ENCODE measurements at places on chromosomes 12 and 14.
A peak's percentile ranks its signal among the peaks of the same experiment; 100 is the strongest.

GRCh38 chr12:46221255-46222128 lies 47.4 kb downstream of the SLC38A1 start:
- no peak for DNase-seq

DNA sequence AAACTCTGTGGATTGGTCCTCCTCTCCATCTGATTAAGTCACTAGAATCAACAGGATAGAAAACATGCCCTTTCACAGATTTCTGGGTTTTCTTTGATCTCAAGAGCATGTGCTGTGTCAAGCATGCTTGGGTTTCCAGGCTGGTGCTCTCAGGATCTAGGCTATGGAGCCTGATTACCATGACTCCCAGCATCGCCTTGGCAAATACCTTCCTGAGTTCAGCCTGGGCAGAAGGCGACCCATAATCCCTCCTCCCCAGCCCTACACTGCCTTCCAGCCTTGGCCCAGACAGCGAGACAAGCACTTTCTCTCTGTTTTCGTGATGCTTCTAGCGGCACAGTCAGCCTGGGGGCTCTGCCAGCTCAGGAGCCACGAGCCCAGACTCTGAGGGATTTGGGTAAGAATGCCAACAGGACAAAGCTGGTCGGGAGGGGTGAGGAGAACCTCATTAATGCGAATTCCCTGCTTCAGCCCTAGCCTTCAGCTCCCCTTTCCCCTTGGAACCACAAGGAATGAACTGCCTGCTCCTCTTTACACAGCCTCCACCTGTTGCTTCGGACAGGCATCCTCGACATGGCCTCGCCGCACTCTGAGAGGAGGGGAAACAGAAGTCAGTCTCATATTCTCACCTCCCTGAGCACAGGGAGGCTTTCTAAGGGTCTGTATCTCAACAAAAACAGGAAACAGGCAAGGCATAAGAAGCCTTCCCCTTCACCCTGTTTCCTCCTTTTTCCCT lies 227.1 kb downstream of the MSRB3 start:
- DNase-seq, result peak; percentile 58

DNA sequence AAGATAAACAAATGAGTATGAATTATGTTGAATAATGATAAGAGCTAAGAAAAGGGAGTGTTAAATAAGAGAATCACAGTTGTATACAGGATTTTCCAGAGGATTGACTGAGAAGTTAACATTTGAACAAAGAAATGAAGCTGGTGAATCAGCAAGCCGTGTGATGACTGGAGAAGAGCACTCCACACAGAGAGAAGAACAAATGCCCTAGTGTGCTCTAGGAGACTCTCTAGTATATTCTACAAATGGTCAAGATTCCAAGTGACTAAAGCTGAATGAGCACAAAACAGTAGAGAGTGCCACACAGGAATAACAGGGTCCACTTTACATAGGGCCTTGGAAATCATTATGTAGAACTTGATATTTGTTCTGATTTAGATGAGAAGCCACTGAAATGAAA lies 587.1 kb upstream of the ATXN7L3B start:
- DNase-seq, result no peak

GRCh38 chr12:82883394-82884355 lies 197.0 kb downstream of the TMTC2 start:
- no peak for DNase-seq

DNA sequence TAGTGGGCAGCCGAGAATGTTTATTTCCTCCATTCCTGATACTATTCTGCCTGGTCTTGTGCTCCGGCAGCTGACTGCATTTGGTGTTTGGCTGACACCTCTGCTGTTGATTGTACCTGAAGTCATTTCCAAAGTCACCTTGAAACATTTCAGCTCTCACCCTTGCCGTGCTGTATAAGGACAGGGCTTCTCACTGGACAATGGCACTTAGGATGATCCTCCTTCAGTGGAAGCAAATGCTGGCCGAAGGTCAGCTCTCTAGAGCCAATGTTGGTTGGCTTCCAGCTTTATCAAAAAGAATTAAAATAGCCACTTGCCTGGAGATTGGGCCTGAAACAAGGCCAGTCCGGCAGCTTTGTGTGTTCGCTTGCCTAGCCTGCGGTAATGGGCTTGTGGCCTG lies 44.0 kb downstream of the ACACB start:
- no peak for DNase-seq

DNA sequence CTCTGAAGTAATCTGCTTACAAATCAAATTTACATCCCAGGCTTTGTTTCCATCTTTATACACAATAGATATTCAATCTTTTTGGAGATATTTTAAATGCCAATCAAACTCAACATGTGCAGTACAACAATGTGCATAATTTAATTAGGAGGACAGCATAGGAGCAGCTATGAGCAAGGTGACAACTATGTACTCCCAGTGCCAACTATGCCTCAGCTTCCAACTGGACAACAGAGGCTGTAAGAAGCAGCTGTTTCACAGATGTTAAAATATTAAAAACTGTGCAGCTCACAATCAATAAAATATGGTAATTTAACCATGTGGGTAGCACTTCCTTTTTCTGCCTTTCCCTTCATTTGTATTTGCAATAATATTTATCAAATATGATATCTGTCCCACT lies 99.9 kb downstream of the ST8SIA1 start:
- no peak for DNase-seq

DNA sequence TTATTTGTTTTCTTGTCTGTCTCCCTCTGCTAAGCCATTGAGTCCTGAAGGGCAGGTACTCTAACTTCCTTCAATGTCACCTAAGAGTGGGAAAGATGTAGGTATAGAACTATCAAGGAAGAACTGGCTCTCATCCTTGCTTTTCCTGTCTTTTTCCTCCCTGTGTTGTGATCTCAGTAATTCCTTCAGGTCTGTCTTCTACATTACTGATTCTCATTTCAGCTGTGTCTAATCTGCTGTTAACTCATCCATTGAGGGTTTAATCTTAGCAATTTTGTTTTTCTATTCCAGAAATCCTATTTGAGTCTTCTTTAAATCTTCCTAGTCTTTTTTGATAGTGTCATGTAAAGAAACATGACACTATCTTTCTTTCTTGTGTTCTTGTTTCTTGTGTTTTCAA lies 124.5 kb upstream of the PLXNC1 start:
- DNase-seq, result no peak

GRCh38 chr12:12964255-12964654 lies 12.3 kb upstream of the GPRC5D start:
- no peak for DNase-seq

- DNase-seq, result no peak
Observed at GRCh38 chr12:83185241-83185640, 498.5 kb downstream of the TMTC2 start.

DNA sequence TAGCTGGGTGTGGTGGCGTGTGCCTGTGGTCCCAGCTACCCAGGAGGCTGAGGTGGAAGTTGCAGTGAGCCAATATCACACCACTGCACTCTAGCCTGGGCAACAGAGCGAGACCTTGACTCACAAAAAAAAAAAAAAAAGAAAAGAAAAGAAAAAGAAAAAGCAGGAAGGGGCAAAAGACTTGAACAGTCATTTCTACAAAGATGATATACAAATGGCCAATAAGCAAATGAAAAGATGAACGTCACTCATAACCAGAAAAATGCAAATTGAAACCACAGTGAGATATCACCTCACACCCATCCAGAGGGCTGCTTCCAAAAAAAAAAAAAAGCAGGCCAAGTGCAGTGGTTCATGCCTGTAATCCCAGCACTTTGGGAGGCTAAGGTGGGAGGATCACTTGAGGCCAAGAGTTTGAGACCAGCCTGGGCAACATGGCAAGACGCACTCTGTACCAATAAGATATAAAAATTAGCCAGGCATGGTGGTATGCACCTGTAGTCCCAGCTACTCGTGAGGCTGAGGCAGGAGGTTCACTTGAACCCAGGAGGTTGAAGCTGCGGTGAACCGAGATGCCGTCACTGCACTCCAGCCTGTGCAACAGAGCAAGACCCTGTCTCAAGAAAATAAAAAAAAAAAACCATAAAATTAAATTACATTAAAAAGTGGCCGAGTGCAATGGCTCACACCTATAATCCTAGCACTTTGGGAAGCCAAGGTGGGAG lies 20.5 kb downstream of the UBC start:
- no peak for DNase-seq

DNA sequence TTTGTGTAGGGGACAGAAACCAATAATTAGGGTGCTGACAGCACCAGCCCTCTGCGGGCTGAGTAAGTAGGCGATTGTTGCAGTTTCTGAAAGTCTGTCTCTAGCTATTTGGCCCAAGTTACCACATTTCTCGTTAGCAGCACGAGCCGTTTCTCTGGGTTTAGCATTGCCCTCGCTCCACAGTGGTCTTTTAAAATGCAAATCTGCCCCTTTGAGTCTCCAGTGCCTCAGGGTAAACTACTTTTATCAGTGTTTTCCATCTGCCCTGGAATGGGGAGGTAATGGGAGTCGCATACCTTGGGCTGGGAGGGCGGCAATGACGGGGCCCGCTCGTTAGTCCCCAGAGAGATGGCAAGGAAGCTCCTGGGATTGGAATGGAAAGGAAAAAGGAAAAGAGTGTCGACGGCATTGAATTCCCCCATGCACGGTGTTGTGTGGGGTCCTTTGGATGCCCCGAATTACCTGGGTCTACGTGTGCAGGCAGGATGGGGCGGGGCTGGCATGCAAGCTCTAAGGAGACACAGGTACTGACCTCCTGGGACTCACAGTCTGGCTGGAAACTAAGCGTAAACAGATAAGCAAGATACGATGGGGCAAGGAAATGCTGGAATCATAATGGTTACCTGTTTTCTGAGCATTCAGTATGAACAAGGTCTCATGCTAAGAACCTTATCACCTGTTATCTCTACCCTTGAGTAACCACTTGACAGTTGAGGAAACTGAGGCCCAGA lies 131.8 kb upstream of the MAP1LC3B2 start:
- peak; percentile 72 for DNase-seq

DNA sequence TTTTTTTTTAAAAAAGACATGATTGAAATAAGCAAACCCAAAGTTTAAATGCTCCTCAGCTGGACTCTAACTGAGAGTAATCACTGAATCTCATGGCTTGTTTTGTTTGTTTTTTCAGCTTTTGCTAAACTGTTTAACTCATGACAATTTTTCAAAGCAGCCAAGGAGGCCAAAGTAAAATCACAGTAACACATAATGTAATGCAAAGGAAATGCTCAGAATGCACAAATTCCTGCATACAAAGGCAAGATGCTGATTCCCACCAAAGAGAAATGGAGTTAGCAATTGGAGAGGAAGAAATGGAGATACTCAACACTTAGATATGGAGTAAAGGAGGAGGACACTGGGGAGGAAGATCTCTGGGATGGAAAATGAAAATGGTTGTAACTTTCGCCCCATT lies 126.2 kb upstream of the SOX5 start:
- no peak for DNase-seq

DNA sequence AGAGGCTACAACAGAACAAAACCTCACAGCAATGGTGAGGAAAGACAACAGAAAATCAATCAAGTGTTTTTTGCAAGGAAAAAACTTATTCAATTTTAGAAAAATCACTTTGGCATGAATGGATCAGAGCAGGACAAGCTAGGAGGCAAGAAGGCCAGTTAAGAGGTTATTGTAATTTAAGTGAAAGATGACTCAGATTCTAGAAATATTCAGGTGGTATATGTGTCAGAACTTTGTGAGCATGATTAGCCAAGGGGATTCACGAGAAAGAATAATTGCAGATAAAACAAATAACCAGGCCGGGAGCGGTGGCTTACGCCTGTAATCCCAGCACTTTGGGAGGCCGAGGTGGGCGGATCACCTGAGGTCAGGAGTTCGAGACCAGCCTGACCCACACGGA lies 12.7 kb downstream of the GCH1 start:
- DNase-seq, result no peak

GRCh38 chr12:51330186-51330585 lies 6.2 kb upstream of the BIN2 start:
- DNase-seq, result no peak

DNA sequence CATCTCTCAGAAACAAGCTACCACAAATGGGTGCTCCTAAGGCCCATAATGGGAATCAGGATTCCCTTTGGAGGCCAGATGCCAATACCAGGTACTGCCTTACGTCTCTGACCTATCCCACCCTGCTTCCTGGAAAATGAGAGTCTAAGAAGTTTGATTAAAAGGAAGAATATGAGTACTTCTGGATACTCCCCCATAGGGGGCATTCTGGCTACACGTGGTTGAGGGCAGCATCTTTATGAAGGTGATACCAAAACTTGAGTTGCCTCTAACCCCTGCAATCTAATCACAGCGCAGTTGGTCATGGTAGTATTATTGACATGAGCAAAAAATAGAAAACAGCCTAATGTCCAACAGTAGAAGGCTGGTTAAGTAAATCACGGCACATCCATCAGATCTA lies 184.2 kb upstream of the LHX5 start:
- no peak for DNase-seq

- DNase-seq, result peak; percentile 59
Observed at GRCh38 chr12:12349711-12350665, at the start of gene MANSC1. MANSC1 (minus strand) TSS chr12:12350242; CDS start chr12:12343314, 6,928 bp downstream.

DNA sequence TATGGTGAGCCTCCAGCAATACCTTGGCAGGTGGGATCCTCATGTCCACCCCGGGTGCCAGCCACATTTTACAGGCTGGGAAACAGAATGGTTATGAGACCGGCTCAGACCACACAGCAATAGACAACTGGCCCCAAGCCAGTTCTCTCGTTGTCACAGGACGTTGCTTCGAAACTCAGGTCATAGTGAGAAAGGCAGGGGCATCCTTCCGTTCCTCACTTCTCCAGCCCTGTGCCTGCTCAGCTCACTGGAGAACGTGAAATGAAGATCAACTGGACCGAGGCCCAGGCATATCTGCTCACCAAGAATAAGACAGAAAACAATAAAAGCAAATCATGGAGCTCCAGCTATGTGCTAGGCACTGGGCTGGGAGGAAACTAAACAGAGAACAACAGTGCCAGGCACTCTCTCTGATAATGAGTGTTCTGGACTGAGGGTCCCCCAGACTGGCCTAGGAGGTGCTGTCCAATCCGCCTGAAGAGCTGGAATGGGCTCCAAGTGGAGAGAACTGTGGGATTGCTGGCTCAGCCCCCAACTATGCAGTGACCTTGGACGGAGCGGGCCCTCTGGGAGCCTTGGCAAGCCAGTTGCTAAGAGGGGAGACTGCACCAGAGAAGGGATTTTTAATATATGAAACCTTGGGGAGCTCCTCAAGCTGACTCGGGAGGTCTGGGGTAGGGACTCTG lies 18.8 kb upstream of the FAIM2 start:
- no peak for DNase-seq

DNA sequence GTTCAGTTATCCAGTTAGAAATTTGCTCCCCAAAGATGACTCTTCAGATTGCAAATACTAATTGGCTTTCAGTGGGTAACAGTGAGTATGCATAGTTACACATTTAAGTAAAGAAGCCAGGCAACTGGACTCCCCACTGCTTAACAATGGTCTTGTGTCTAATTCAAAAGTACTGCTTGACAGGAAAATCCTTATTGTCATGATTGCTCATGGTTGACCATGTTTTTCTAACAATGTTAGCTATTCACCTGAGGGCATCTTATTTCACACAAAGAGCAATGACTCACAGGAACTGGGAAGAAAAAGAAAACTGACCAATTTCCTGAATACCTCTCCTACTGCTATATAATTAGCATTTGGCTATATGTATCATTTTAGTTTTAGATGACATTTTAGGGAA lies 33.7 kb upstream of the ALG10B start:
- DNase-seq, result no peak

- DNase-seq, result no peak
Observed at GRCh38 chr14:72649603-72650227, 244.2 kb downstream of the DPF3 start.

GRCh38 chr14:49619730-49620129 lies 696 bp downstream of the RPL36AL start:
- DNase-seq, result no peak
